ENCODE measurements at places on chromosomes 6 and 20.

- DNase-seq = no peak
Observed at GRCh38 chr6:71139249-71139648, 149.4 kb upstream of the OGFRL1 start.

DNA sequence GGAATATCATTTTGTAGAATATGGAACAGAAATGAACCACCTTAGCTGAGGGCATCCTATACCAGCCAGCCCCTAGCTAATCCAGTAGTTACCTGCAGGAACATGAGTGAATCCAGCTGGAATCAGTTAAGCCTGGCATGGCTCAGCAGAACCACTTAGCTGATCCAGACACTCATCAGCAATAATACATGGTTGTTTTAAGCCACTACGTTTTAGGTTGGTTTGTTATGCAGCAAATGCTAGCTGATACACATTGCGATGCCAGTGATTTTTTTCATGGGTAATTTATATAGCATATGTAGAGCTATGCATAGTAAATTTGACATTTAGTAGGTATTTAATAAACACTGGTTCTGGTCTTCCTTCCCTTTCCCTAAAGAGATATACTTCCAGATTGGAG lies 201.9 kb upstream of the JAG1 start:
- DNase-seq = no peak

DNA sequence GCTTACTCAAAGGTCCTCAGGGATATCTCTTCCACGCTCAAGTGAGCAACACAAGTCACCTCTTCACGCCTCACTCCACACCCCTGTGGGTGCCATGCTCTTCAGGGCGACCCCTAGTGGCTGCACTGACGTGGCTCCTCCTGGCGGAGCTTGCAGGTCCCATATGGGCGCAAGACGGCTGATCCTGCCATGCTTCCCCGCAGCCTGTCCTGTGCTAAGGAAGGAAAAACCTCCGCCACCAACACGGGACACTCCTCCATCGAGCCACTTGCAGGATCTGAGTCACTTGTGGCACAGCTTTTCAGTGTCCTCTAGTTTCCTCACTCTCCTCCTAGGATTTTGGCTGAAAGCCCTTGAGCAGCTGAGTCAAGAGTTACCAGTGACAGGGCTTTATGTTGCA lies 90.7 kb downstream of the KHDC1L start:
- no peak for DNase-seq

- DNase-seq = no peak
Observed at GRCh38 chr6:24357336-24358218, at the start of gene DCDC2. Gene DCDC2 (minus strand): TSS chr6:24358059. CDS start chr6:24357750, 309 bp downstream.

GRCh38 chr20:43636429-43636828 lies 30.5 kb upstream of the MYBL2 start:
- DNase-seq = no peak

- DNase-seq = peak; percentile 17
Observed at GRCh38 chr6:149545258-149545753, 537 bp downstream of the PPIL4 start.

GRCh38 chr6:33885132-33886057 lies 81.6 kb upstream of the MLN start:
- no peak for DNase-seq

DNA sequence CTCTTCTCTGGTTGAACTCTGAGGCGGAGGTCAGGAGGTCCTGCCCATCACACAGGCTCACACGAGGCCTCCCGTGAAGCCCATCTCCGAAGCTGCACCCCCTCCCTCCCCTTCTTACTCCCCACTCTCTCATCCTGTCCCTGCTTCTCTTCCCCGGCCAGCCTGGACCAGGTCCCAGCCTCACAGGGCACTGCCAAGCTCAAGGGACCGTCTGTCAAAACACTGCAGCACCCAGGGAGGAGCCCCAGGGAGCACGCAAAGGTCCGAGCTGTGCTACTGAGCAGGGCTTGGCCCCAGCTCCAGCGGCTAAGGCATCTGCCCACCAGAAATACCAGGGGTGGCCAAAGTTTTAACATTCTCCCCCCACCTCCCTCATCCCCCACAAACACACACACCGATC lies 70.0 kb downstream of the PSMG4 start:
- no peak for DNase-seq

DNA sequence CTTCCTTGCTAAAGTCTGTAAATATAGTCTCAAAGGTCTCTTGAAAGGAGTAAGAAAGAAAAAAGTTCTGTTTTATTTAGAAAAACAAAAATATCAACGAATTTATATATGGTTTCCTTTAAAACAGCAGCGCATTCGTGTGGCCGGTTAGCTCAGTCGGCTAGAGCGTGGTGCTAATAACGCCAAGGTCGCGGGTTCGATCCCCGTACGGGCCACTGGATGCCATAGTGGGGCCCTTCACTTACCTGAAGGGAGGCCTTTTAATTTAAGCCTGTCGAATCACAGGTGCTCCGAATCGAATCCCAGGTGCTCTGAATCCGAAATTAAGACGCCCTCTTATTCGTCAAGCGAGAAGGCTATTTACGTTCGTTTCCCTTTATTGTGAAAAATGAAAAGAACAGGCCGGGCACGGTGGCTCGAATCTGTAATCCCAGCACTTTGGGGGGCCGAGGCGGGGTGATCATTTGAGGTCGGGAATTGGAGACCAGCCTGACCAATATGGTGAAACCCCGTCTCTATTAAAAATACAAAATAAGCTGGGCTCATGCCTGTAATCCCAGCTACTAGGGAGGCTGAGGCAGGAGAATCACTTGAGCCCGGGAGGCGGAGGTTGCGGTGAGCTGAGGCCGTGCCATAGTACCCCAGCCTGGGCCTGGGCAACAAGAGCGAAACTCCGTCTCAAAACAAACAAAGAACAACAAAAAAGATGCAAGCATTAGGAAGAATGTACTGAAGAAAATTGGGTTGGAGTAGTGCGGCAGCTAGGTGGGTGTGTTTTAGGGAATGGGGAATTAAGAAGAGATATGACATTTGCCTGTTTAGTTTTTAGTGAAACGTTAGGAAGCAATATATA lies 195.8 kb upstream of the ZNF184 start:
- peak; percentile 39 for DNase-seq

GRCh38 chr20:54337144-54337543 lies 129.3 kb downstream of the PFDN4 start:
- no peak for DNase-seq

DNA sequence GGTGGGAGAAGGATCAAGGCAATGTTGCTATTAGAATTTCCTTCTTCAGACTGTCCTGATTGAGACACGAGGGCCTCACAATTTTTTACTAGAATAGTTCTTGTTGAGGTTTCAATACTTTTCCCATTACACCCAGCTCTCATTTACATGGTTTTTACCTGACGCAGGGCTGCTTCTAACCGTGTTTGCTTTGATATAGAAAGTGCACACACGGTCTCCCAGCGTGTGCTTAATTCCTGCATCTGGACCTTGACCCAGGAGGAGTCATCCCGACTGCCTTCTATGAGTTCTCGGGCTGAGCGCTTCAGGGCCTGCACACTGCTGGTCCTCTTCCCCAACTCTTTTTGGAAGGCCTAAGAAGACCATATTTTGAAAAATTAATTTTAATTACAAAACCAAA lies 160.2 kb downstream of the DST start:
- DNase-seq = no peak

DNA sequence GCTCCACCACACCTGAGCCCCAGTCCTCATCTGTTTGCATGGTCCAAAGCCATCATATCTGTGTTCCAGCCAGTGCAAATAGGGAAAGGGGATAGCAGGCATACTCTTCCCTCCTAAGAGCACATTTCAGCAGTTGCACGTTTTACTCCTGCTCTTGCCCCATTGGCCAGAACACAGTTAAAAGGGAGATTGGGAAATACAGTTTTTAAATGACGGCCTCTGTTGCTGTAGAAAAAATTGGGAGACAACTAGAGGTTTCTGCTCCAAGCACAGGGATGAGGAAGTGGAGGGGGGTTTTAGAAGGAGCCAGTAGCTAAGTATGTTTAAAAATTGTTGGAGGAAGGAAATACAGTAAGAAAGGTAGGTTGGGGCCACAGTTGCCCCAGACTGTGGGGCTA lies 14.6 kb upstream of the STK35 start:
- DNase-seq = no peak

- no peak for DNase-seq
Observed at GRCh38 chr6:126570507-126570906, 230.6 kb downstream of the CENPW start.

DNA sequence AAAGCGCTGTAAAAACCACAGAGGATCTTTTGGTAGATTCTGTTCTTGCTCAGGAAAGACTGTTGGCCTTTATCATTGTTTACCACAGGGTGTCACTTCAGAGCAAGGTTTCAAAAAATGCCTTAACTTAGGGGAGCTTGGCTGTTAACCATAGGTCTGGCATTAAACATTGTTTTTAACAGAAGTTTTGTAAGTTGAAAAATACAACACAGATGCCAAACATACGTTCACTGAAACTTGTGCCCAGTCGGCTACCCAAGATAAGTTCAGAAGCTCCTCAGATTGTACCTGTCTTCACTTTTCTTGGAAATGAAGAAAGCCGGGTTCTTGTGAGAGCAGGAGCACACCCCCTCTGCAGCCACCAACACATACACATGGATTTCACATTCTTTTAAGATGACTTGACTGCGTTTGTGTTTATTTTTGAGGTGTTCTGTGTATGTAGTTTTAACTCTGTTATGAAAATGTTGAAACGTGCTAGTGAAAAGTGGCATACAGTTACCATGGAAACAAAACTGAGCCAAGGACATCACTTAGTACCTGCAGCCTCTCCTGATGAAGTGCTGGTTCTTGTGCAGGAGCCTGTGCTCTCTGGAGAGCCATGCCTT lies 64.9 kb downstream of the SYCP2L start:
- DNase-seq = no peak
